ENCODE measurements at places on chromosomes 3 and 15.

DNA sequence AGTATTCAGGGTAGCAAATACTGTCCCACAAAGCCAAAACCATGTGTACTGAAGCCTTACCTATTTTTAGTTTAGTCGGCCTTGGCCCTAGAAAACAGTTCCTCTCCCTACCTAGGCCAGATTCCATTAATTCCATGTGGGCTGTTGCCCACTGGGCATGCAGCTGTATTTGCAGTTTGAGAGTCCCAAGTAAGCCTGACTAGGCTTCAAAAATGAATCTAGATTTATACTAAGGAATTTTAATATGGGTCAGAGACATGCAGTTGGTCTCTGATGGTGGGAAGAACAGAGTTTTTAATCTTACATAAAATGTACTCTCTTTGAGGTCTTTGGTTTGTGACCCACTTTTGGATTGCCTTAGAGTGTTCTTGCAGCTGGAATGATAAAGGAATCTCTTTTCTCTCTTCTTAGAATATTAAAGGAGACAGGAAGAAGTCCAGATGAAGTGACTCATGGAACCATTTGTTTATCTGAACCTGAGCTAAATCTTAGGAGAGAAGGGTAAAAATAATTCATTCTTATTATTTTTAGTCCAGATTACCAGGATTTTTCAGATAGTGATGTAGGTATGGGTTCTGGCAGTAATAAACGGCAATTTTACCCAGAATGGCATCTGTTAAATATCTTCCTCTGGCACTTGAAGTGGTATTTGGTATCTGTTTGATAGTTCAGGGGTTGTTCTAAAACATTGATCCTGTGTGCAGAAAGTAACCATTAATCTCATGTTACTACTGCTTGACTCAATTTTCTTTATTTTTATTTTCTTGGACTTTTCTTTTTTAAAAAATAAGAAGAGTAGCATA lies 33.8 kb downstream of the GLCE start:
- H3K4me1 ChIP-seq = peaks cover 30% of the 10 kb centered on the region
- no peaks in the 10 kb centered on the region for H3K36me3 ChIP-seq
- H3K4me3 ChIP-seq = no peak overlapping the region
- no peak for DNase-seq
- H3K27me3 ChIP-seq = no peaks in the 10 kb centered on the region

DNA sequence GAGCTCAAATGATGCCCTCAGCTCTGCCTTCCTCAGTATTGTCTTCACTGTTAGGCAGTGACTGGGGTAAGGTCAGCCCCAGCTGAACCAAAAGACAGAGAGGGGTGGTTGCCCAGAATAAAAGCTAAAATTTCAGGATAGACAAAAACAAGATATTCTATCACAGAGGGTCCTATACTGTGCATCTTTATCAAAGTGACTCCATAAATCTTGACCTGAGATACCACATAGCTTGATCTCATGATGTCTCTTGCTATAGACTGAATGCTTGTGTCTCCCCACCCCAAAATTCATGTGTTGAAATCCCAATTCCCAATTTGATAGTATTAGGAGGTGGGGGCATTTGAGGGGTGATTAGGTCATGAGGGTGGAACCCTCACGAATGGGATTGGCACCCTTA lies 30.4 kb downstream of the EIF1B start:
- H3K36me3 ChIP-seq = no peaks in the 10 kb centered on the region
- no peaks in the 10 kb centered on the region for H3K27me3 ChIP-seq
- H3K27ac ChIP-seq = no peak overlapping the region
- H3K4me3 ChIP-seq = no peak overlapping the region

GRCh38 chr15:43514241-43515057 lies 3.0 kb upstream of the MAP1A start:
- DNase-seq = peak; percentile 73
- no peaks in the 10 kb centered on the region for H3K36me3 ChIP-seq
- H3K27me3 ChIP-seq = peaks cover 1% of the 10 kb centered on the region
- peaks cover 29% of the 10 kb centered on the region for H3K4me1 ChIP-seq
- H3K27ac ChIP-seq = peak overlapping the region; percentile 56

DNA sequence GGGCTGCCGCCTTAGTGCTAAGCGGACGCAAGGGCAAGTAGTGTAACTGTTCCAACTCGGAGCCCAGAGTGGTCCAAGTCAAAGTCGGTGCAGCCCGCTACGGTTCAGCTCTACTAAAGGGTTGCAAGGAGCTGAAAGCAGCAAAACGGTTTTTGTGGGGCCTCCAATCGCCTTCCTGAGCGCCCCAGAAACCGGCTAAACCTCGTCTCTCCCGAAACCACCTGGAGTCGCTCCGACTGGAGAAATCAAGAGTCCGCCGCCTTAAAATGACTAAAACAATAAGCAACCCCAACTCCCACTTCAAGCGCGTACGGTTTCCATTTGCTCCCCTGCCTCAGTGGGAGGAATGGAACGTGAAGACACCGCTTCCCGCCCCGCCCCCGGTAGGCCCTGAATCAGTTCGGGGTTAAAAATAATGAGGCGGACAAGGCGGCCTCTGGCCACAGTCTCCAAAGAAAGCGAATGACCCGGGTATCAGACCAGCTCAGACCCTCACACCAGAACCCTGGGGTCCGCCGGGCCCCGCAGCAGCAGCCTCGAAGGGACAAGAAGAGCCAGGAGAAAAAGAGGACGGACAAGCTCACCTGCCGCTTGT lies 401 bp downstream of the SEC11A start:
- peak; percentile 14 for DNase-seq
- H3K27ac ChIP-seq = peak overlapping the region; percentile 96
- H3K4me1 ChIP-seq = peaks cover 21% of the 10 kb centered on the region
- H3K4me3 ChIP-seq = peak overlapping the region; percentile 90

DNA sequence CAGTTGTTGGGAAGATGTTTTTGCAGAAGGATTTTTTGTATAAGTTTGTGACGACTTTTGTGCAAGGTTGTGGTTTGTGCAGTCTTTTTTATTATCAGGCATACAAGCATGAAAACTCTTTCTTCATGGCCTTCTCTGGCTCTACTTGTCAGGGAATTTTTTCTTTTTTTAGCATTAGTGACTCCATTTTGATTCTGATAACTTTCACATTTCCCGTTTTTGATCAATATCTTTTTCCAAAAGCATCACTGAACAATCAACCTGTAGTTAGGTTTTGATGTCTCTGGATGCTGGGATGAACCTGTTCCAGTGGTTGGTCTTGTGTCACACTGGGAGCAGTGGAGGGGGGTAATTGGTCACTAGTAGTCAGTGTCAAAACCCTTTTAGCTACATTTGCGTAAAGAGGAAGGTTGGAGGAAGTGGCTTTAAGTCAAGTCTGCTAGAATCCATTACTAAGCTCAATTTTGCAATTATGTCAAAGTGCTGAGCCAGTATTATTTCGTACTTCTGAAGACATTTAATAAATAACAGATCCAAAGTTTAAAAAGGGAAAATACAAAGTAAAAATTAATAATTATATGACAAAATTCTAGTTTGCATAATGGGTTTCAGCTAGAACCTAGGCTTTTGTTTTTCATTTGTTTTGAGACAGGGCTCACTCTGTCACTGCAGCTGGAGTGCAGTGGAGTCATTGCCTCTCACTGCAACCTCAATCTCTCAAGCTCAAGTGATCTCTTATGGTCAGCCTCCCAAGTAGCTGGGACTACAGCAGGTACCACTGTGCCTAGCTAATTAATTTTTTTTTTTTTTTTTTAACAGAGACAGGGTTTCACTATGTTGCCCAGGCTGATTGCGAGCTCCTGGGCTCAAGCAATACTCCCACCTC lies 18.8 kb upstream of the CFAP161 start:
- no peak overlapping the region for H3K4me3 ChIP-seq
- H3K27me3 ChIP-seq = peaks cover 3% of the 10 kb centered on the region
- no peaks in the 10 kb centered on the region for H3K4me1 ChIP-seq
- H3K36me3 ChIP-seq = no peaks in the 10 kb centered on the region

- H3K36me3 ChIP-seq = no peaks in the 10 kb centered on the region
- peaks cover 24% of the 10 kb centered on the region for H3K4me1 ChIP-seq
- H3K4me3 ChIP-seq = no peak overlapping the region
- no peaks in the 10 kb centered on the region for H3K27me3 ChIP-seq
These were observed 108.3 kb upstream of the FGF7 start for GRCh38 chr15:49314716-49315115.

Data from psoas muscle (tissue), 8 donors.